ENCODE measurements at places on chromosomes 7 and 10.

GRCh38 chr10:132906106-132906505, 36.3 kb downstream of the CFAP46 start:
- DNase-seq, result no peak

DNA sequence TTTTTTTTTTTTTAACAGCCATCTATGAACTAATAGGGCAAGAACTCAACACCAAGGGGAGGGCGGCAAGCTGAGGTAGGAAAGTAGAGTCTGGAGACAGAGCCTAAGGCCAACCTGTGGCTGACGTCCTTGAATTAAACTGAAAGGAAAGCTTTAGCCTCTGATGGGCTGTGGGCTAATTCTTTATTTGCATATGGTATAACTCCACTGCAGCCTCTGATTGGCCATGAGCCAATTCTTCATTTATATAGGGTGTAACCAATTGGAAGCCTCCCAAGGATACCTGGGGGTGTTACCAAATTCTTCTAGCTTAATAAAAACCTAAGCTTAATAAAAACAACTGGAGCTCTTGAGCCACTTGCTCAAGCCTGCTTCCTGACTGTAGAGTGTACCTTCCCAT, 10.3 kb downstream of the TYW1 start:
- DNase-seq, result no peak

DNA sequence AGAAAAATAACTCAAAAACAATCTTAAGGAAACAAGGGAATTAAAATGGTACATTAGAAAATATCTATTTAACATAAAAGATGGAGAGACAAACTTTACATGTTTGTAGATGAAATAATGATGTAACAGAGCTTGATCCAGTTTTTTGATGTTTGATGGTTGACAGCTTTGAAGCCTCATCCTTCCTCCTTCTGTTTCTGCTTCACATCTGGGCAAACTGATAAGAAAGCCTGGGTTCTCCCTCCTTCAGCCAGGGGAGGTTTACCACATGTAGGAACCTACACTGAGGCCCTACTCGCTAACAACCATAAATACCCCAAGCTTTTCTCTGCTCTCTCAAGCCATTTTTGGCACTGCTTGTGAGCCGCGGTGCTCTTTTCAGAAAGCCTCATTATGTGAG, 82.8 kb upstream of the ZNF32 start:
- DNase-seq, result no peak

DNA sequence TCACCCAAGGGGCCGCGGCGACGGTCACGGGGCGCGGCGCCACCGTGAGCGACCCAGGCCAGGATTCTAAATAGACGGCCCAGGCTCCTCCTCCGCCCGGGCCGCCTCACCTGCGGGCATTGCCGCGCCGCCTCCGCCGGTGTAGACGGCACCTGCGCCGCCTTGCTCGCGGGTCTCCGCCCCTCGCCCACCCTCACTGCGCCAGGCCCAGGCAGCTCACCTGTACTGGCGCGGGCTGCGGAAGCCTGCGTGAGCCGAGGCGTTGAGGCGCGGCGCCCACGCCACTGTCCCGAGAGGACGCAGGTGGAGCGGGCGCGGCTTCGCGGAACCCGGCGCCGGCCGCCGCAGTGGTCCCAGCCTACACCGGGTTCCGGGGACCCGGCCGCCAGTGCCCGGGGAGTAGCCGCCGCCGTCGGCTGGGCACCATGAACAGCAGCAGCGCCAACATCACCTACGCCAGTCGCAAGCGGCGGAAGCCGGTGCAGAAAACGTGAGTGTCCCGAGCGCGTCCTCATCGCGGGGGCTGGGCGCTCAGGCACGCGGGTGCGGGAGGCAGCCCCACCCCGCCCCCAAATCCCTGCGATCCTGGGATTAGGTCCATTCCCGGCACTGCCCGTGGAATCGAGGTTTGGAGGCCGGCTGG, 509 bp downstream of the AHR start:
- DNase-seq, result peak; percentile 7

- DNase-seq, result no peak
Observed at GRCh38 chr10:14285941-14286560, 44.7 kb downstream of the FRMD4A start.

- no peak for DNase-seq
Observed at GRCh38 chr10:90674461-90674860, 183.4 kb downstream of the HTR7 start.

GRCh38 chr7:69217516-69218350, 380.5 kb upstream of the AUTS2 start:
- no peak for DNase-seq

GRCh38 chr10:102773986-102774385, 30.2 kb downstream of the WBP1L start:
- DNase-seq, result no peak

GRCh38 chr10:92164036-92164696, 126.7 kb downstream of the CPEB3 start:
- no peak for DNase-seq

DNA sequence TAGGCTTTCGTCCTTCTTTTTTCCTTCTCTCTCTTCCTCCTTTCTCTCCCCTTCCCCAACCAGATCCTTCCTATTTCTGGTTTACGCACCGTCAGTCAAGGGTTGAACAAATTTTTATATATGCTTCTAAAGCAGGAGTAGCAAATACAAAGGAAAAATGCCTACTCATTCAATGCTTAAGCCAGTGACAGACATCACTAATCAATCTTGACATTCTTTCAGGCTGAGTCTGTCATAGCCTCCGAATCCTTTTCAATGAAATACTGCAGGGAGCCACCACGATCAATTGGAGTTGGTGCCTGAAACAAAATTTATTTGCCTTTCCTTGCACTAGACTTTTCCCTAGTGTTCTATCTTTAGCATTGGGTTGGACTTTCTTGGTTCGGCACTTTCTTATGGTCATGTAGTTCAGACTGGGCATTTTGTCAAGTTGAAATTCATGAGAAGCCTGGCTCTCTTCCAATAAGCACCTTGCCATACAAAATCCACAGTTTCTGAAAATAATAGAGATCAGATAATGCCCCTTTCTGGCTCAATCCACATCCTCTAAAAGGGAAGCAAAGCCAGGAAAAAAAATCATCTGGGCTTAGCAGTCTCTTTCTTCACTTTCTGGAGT, 239.5 kb upstream of the PLXNA4 start:
- no peak for DNase-seq

DNA sequence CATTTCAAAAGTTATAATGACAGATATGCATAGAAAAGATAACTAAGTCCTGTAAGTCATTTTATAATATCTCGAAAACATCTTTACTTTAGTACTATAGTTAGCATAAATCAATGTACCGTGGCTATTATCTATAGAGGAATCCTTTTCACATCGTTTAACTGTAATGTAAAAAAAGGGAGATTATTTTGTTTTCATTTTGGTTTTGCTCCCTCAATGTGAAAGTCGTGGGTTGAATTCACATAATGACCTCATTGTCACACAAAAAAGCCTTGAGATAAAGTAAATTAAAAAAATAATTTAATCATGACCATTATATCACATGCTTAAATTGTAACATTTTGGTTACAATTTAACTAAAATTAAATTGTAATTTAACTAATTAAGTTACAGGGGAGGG, 560.5 kb upstream of the POT1 start:
- DNase-seq, result no peak

DNA sequence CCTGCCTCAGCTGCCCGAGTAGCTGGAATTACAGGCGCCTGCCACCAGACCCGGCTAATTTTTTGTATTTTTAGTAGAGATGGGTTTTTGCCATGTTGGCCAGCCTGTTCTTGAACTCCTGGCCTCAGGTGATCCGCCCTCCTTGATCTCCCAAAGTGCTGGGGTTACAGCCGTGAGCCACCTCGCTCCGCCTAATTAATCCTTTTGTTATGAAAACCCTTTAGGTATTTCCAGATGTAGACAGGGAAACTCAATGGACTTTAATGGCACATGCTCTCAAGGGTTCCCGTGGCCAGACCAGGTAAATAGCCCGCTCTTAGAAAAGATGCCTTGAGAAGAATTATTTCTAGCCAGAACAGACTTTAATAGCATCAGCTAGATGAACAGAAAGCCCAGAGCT, 19.7 kb upstream of the EXOC4 start:
- no peak for DNase-seq

DNA sequence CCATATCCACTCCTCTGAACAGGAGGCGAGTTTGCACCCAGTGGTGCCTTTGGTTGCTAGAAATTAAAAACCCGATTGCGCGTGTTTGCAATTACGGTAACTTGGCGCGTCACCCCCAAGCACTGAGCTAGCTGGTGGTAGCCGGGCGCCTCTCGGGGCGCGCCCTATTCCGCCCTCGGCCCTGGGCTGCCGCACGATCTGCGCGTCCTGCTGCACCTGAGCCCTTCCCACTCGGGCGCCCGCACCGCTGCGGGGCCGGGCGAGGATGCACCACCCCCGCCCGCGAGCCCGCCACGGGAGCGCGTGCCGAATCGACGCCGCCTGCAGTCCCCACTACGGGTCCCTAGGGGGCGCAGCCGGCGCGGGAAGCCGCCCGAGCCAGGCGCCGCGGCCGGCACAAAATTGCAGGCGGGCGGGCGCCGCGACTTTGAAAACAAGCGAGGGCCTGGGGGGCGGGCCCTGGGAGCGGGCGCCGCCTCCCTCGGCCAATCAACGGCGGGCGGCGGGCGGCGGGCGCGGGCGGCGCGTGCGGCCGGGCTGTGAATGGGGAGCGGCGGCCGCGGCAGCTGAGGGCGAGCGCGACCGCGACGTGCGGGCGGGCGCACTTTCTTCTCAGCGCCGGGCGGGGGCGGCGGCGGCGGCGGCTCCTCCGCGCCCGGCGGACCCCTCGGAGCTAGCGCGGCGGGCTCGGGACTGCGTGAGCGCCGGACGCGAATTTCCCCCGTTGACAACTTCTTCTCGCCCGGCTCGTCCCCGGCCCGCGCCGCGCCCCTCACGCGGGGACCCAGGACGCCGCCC, at the start of gene SDK1:
TSS of gene SDK1 (plus strand) at position 602 of the 798 bp plus-strand sequence. CDS start 335 bp downstream, outside the sequence.
- DNase-seq, result peak; percentile 69

- DNase-seq, result no peak
Observed at GRCh38 chr7:29385214-29385814, 178.3 kb upstream of the PRR15 start.

GRCh38 chr7:133837224-133837623, 289.9 kb upstream of the LRGUK start:
- no peak for DNase-seq

DNA sequence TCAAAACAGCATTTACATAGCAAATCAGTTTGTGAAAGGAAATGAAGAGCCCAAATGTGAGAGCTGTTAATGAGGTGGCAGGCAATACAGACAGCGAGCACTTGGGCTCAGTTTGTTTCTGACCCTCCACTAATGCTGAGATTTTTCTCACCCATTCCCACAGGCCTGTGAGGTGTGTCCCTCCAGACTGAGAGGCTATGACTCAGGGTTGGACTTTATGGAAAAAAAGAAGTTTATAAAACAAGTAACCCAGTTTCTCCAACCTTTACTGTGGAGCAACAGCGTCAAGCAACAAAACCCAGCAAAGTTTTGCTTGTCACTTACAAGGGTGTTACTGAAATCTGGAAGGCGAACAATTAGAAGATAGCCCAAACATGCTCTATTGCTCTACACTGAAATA, 4.9 kb upstream of the FEZF1 start:
- no peak for DNase-seq

DNA sequence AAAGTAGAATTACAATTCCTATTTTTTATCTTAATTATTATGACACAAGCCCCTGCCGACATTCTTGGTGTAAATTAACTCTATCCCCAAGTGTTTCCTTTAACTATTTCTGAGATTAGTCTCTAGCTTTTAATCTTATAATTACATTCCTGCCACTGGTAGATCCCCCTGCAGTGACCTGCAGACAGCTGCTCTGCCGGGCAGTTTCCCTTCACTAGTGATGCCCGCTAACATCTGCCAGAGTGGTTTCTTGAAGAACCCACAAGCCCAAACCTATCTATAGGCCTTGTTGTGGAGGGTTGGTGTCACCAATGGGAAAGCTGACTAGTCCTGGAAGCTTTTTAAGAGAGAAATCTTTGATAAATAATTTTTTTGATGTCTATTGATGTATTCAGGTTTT, 50.0 kb downstream of the ADAM22 start:
- DNase-seq, result no peak

- DNase-seq, result no peak
Observed at GRCh38 chr10:54131833-54132232, 669.2 kb downstream of the PCDH15 start.

- no peak for DNase-seq
Observed at GRCh38 chr7:108860615-108861014, 290.9 kb downstream of the DNAJB9 start.

DNA sequence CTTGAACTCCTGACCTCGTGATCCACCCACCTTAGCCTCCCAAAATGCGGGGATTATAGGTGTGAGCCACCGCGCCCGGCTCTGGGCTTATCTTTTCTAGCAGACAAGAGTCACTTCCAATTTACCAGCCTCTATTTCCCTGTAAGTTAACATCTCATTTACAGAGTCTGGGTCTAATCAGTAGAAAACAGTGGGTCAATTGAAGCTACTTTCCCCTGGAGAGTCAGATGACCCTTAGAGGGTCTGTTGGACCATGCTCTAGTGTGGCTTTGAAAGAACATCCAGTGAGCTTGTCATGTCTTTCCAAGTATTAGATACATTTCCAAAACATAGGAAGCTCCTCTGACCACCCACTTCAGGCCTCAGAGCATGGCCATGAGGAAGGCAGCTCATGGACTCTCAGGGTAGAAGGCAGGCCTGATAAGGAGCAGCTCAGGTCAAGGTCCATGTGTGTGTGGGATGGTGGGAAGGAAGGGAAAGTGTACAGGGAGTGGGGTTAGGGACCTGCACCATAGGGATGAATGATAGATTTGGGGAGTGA, 27.6 kb upstream of the RBM20 start:
- DNase-seq, result no peak

All from stimulated activated CD8-positive, alpha-beta memory T cell treated with anti-CD3 and anti-CD28 coated beads, Interleukin-4, amount 100 ng/mL, for 1 hour (primary cell).